ENCODE measurements at places on chromosomes 6 and 20.

DNA sequence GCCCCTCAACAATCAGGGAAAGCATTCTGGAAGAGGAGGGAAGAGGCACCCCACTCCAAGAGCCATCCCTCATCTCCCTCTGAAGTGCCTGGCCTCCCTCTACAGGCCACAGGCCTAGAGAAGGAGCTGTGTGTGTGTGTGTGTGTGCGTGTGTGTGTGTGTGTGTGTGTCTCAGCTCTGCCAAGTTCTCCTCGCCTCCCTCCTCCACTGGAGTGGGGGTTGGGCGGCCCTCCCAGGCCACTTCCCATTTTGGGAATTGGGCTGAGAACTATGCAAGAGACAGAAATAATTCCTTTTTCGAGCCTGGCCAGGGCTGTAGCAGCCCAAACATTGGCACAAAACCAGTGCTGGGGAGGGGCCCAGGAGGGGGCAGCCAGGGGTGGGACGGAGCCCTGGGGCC, 35.7 kb downstream of the KCNB1 start:
- no peak for DNase-seq

GRCh38 chr20:9615766-9616454, 101.5 kb downstream of the LAMP5 start:
- DNase-seq = no peak

GRCh38 chr6:32086661-32087573, 22.2 kb downstream of the TNXB start:
- no peak for DNase-seq

DNA sequence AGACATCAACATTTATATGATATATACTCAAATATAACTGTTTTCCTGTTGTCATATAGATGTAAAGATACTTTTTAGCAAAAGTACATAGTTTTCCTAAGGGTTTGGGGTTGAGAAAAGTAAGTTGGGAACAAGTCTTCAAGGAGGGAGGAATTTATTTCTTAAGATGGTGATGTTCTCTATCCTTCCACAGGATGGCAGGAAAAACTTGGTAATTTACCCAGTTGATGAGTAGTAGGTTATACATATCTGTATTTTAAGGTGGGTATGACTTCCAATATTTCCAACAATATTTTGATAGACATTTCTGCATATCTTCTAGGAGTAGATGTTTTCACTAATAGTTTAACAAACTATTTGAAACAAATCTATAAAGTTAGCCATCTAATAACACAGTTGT, 254.4 kb downstream of the RIMS1 start:
- DNase-seq = no peak

- DNase-seq = no peak
Observed at GRCh38 chr6:1324936-1325335, 13.0 kb downstream of the FOXQ1 start.

DNA sequence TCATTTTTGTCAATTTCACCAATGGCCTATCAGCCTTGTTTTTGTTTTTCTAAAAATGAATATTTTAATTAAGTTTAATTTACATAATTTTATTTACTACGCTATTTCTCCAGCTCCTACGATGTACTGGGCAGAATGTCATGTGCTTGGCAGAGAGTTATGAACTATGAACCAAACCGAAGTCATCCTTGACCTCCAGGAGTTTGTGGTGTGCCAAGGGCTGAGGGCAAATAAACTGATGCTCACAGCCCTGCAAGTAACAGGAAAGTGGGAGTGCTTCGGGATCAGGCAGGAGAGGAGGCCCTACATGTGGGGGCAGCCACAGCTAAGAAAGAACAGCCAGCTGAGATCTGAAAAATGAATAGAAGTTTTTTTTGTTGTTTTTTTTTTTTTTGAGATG, 38.6 kb downstream of the ZNF217 start:
- no peak for DNase-seq

- DNase-seq = no peak
Observed at GRCh38 chr6:160252073-160252813, 6.4 kb downstream of the SLC22A2 start.

GRCh38 chr20:33262658-33263065, 20.4 kb upstream of the BPIFB1 start:
- DNase-seq = no peak

DNA sequence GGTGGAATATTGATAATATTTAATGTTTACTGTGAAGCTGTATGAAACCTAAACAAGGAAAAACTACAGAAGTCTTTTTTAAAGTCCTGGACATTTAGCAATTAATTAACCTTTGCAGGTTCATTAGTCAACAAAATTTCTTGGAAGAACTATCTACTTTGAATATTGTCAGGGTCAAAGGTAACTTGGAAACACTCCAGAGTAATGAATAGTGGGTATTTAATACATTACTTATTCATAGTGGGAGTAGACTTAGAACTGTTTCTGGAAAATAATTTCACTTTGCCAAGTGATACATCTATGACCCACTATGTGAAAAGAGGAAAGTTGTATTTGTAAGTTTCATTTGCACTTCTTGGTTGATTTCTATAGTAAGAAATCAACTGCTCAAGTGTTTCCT, 319.1 kb downstream of the TFAP2B start:
- no peak for DNase-seq

GRCh38 chr6:70380252-70380651, 33.1 kb upstream of the FAM135A start:
- DNase-seq = no peak
